ENCODE measurements at places on chromosomes 13 and 19.

- no peak for DNase-seq
These were observed 2.8 kb upstream of the CRYL1 start for GRCh38 chr13:20528452-20528851.

GRCh38 chr13:105991622-105992277, 543.7 kb downstream of the EFNB2 start:
- no peak for DNase-seq

GRCh38 chr13:66969291-66969690, 260.8 kb downstream of the PCDH9 start:
- no peak for DNase-seq

DNA sequence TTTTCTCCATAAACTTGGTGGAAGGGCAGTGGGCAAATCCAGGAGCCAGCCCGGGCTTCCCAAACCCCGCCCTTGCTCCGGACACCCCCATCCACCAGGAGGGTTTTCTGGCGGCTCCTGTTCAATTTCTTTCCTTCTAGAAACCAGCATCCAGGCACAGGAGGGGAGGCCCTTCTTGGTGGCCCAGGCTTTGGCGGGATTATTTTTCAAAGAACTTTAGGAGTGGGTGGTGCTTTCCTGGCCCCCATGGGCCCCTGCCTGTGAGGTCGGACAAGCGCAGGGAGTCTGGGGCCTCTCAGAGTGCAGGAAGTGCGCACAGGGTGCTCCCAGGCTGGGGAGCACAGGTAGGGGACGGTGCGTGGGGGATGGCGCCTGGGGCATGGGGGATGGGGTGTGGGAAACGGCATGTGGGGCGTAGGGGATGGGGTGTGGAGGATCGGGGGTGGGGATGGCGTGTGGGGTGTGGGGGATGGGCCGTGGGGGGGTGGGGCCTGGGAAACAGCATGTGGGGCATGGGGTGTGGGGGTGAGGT, 396 bp downstream of the F7 start:
- no peak for DNase-seq

DNA sequence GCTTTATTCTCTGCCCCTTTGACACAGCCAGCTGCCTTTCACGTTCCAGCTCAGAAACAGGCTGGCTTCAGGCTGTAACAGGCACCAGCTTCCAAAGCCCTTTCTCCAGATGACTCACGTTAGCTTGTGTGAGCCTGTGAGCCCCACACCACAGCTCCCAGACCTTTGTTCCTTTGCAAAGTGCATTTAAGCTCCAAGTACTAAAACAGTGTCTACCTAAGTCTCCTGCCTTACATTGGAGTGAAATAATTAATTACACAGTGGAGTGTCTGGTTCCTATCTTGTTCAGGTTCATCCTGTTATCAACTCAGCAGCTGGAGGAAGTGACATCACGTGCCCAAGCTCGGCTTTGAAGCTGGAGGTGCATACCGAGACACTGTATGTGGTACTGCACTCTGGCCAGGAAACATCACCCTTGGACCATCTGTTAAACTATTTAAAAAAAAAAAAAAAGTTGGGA, 475.8 kb downstream of the FOXO1 start:
- DNase-seq, result peak; percentile 47

GRCh38 chr19:41706741-41707501, 1.5 kb upstream of the CEACAM5 start:
- DNase-seq, result peak; percentile 49

DNA sequence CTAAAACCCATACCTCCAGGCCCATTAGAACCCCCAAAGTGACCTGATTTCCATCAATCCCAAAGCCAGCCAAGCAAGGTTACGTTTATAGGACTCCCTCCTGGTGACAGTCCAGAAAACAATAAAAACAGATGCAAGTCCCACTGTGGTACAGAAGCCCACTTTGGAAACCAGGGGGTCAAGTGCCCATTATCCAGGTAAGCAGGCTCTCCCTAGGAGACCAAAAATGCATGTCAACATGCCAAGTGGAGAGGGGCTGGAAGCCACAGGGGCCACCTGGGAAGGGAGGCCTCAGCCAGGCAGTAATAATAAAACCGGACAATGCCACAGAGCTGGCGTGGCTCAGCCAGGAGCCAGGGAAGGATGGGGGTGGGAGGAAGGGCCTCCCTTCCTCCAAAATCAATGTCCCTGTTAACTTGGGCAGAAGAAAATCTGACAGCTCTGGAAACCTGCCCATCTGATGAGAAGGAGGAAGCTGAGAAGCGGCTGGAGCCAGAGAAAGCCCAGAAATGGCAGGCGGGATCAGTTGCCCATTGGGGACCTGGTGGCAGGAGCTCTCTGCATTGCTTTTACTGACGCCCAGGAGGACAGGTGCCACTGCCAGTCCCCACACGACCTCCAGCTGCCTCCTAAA, 160.4 kb downstream of the ZIC5 start:
- no peak for DNase-seq

GRCh38 chr13:99083981-99084380, 106.1 kb upstream of the DOCK9 start:
- DNase-seq, result no peak

- no peak for DNase-seq
These were observed 1699.4 kb downstream of the PCDH9 start for GRCh38 chr13:65530688-65531087.

DNA sequence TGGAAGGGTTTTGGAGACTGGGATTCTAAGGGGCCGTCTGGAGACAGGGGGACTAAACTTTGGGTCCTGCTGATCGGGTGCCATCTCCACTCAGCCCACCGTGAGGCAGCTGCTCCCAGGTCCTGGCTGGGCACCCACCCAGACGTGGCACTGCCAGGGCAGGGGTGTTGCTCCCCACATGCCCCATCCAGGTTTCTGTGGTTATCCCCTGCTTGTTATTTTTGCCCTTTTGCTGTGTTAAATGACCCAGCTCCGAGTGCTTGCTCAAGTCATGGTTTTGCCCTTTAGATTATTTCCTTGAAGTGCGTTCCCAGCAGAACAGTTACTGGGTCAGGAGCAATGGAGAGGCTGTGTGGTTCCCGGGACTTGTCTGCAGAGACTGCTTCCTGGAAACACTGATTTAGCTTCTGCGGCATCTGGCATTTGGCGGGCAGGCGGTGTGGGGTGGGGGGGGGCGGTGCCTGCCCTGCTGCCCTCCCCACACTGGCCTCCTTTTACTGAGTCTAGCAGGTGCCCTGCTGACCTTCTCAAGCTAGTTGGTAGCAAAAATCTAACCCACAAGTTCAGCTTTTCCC, 1.9 kb downstream of the RAB11B start:
- no peak for DNase-seq

- no peak for DNase-seq
These were observed 238.0 kb upstream of the SOX21 start for GRCh38 chr13:94950303-94950702.

DNA sequence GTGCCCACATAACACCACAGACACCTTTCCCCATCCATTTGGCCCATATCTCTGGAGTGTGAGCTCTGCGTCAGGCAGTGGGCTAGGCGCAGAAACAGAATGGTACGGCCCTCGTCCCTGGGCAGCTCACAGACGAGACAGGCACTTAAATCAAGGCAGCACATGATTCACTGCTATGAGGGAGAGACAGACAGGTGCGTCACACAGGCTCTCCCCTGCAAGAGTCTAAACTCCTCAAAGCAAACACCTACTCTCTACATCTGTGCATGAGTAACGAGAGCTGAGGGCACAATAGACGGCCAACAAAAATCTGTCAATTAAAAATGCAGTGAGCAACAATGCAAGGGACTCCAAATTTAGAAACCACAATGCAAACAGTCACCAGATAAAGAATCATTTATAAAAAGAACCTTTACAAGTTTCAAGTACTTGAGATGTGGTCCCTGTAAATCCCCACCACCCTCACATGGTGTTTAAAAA, 348.9 kb downstream of the UQCRFS1 start:
- no peak for DNase-seq

DNA sequence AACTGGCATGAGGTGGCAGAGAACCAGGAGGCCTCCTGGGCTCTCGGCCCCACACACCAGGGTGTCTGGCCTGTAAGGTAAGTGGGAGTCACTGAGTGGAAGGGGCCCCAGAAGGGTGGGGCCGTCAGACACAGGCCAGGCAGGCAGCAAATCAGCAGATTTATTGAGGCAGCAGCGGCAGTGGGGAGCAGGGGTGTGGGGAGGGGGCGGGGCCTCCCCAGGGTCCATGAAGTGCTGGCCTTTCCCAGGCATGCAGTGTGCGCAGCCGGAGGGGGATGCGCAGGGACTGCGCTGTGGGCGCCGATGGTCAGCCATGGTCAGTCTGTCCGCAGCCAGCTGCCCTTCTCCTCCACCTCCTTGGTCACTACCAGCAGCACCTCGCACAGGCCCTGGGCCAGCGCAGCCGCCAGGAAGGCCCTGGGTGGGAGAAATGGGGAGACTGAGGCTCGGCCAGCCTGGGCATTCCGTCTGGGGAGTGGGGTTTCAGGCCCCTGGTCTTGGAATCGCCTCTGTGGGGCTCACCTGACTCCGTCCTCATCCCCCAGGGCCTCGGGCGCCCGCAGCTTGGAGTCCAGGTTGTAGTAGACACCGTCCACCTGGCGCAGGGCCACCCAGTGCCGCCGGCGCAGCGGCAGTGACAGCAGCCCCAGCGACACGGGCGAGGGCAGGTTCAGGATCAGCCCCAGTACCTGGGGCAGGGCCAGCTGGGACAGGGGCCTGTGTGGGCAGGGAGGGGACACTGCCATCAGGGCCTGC, 5.0 kb downstream of the JOSD2 start:
- DNase-seq, result no peak

- no peak for DNase-seq
These were observed 22.6 kb downstream of the FAM124A start for GRCh38 chr13:51244637-51245405.

DNA sequence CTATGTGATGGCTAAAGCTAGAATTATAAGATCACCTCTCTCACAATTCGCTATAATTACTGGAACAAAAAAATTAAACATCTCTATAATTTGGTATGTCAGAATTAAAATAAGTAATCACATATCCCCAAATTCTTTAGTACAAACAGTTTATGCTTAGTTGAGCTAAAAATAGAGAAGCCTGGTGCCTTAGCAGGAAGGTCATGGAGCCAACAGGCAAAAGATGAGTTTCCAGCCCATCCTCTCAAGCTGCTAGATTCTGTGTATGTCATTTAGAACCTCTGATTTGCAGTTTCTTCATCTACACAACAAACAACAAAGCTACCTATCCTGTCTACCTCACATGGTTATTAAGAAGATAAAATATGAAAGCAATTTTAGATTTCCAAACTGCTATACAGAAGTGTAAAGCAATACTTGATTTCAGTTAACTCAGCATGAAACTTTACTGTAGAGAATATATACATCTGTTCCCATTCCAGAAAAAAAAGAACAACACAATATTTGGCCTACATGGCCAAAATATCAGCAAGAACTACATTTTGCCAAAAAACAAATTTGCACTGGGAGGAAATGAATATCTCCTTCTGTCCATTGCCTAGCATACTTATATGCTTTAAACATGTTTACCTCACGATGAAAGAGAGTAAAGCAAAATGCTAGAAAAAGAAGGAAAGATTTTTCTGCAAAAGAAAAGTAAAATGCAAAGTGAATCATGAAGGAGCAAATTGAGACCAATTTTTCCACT, 294.0 kb upstream of the MIR17HG start:
- no peak for DNase-seq

GRCh38 chr13:109249780-109250528, 536.4 kb downstream of the IRS2 start:
- DNase-seq, result no peak

GRCh38 chr13:30037306-30037705, 186.9 kb upstream of the UBL3 start:
- DNase-seq, result no peak

GRCh38 chr13:74305876-74306275, 171.7 kb upstream of the KLF12 start:
- no peak for DNase-seq

- DNase-seq, result no peak
These were observed 8.1 kb upstream of the CHST8 start for GRCh38 chr19:33613620-33614000.

GRCh38 chr13:67369895-67370660, 139.9 kb upstream of the PCDH9 start:
- DNase-seq, result no peak

GRCh38 chr13:91357613-91358386, 10.3 kb downstream of the MIR17HG start:
- DNase-seq, result no peak

- DNase-seq, result no peak
These were observed 12.7 kb upstream of the SLC44A2 start for GRCh38 chr19:10612499-10613119.

GRCh38 chr19:19548915-19549759, 11.1 kb downstream of the CILP2 start:
- no peak for DNase-seq

- no peak for DNase-seq
These were observed 20.7 kb downstream of the TNFSF11 start for GRCh38 chr13:42594481-42595252.

DNA sequence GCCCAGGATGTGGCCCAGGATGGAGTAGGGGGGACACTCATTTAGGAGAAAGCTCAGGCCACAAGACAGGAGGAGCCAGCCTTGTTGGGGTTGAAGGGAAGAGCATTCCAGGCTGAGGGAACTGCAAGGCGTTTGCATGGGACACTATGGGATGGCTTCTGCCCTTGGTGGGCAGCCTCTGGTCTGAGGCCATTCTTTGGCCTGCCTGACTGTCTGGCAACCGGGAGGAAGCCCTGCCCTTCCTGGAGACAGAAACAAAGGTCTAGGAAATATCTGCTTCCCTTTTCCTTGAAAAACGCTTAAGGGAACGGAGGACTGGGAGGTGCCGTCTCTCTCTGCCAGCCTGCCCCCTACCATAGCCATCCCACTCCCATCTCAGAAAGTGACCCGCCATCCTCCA, 2.8 kb upstream of the ICAM1 start:
- no peak for DNase-seq

DNA sequence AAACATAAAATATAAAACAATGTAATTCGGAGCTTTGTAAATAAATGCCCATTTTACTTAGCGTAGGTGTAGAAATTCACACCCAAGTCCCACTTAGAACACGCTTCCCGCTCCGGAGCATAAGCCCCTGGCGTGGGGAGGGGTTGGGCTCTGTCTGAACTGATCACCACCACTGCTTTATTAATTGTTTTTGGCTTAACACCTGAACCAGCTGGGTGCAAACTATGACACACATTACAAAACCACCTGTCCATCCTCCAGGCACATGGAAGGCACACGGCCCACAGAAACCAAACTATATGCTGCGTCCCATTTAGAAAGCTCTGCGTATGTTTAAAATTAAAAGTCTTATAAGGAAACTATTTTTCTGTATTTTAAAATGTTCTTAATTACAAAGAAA, 25.9 kb downstream of the RASA3 start:
- DNase-seq, result no peak

GRCh38 chr13:75357576-75358289, 124.2 kb downstream of the TBC1D4 start:
- DNase-seq, result peak; percentile 13

GRCh38 chr13:66069570-66069969, 1160.6 kb downstream of the PCDH9 start:
- no peak for DNase-seq

Data from stimulated activated CD4-positive, alpha-beta T cell treated with anti-CD3 and anti-CD28 coated beads, TNF-alpha, amount 100 ng/mL, for 4 hours (primary cell).